Stimulated activated CD8-positive, alpha-beta memory T cell treated with anti-CD3 and anti-CD28 coated beads, Interleukin-4, amount 100 ng/mL, for 48 hours (primary cell): ENCODE measurements at places on chromosomes 16 and 17.

- no peak for DNase-seq
These were observed 10.9 kb upstream of the ANKFN1 start for GRCh38 chr17:56142325-56142724.

DNA sequence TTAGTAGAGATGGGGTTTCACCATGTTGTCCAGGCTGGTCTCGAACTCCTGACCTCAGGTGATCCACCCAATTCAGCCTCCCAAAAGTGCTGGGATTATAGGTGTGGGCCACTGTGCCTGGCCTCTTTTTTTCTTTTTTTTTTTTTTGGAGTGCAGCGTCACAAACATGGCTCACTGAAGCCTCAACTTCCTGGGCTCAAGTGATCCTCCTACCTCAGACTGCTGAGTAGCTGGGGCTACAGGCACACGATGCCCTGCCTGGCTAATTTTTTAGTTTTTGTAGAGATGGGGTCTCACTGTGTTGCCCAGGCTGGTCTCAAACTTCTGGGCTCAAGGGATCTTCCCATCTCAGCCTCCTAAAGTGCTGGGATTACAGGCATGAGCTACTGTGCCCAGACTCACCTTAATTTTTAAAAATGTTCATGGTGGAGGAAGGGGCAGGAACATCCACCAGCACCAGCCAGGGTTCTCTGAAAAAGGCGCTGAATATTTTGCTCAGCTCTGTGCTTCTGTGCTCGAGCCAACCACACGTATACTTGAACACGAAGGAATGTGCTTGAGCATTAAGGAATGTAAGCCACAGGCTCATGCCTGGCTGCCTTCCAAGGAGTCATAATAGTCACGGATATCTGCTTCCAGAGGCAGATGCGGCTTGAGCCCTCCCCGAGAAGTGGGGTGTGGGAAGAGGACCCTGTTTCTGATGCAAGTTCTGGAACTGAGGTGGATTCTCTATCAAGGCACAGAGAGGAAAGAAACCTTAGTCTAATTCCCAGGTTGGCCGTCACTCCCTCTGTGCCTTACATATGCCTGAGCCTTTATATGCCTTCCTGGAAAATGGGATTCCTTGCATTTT, 65.5 kb upstream of the CREBBP start:
- no peak for DNase-seq

GRCh38 chr17:19613979-19614378, 34.6 kb upstream of the ALDH3A2 start:
- DNase-seq, result no peak

DNA sequence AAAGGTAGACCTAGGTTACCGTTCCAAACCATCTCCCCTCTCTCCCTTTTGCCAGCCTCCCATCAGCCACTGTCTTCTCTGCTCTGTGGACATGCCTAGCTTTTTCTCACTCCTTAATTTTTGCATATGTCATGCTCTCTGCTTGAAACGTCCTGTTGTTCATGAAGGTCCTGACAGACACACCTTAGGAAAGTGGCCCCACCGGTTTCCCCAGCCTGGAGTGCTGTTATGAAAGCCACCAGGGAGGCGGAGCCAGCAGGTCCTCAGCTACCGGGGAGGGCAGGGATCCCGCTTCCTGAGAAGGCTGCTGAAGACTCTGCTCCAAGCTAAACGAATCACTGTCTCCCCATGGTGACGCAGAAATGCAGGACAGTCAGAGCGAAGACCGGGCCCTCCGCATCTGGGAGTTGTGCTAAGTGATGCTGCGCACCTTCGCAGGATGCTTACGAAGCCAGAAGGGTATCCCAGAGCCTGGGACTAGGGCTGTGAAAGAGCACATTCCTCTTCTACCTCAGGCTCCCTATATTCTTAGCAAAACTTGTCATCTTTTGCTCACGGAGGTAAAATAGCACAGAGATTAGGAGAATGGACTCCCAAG, 2.3 kb upstream of the SLC16A11 start:
- peak; percentile 62 for DNase-seq

DNA sequence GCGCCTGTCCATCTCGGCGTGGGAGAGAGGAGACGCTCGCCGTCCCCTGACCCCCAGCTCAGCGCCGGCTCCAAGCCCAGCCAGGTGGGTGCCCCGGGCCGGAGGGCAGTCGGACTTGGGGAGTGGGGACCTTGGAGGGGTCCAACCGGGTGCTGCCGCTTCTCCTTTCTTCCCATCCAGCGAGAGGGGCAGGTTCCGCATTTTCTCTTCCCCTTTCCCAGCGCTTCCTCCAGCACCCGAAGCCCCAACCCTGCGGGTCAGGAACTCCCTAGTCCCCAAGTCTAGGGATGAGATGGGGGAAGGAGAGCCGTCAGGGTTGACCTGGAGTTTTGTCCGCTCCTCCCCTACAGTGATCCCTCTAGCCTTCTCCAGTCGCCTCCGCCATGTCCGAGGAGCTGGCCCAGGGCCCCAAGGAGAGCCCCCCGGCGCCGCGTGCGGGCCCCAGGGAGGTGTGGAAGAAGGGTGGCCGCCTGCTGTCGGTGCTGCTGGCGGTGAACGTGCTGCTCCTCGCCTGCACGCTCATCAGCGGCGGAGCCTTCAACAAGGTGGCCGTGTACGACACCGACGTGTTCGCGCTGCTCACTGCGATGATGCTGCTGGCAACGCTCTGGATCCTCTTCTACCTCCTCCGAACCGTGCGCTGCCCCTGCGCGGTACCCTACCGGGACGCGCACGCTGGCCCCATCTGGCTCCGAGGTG, at the start of gene OTOP2:
OTOP2 (plus strand) TSS at position 24 of the 699 bp plus-strand sequence; CDS start at position 384, 360 bp downstream.
- DNase-seq, result no peak

DNA sequence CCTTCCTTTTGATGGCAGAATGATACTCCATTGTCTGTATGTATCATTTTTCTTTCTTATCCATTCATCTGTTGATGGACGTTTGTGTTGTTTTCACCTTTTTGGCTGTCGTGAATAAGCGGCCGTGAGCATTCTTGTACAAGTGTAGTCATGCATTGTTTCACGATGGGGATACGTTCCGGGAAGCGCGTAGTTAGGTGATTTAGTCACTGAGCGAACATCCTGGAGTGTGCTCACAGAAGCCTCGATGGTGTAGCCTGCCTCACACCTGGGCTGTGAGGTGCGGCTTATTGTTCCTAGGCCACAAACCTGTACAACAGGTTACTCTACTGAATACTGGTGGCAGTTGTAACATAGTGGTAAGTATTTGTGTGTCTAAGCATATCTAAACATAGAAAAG, 136.5 kb downstream of the CMIP start:
- no peak for DNase-seq

DNA sequence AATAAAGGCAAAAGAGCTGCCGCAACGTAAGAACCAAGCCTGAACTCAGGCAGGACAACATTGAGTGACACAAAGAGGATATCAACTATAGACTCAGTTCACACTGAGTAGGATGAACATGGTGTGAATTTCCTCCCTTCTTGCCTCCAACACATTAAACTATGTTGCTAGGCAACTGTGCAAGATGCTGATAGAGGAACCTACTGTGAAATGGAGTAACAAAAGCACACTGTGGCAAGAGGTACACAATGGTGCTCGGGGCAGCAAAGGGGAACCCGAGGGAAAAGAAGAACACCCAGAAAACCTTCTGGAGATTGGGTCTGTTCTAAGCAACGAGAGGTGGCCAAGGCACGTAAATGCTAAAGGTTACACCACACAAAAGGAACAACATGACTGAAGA, 34.1 kb downstream of the GRB2 start:
- DNase-seq, result no peak

GRCh38 chr16:19601083-19601976, 45.8 kb downstream of the VPS35L start:
- DNase-seq, result peak; percentile 26

DNA sequence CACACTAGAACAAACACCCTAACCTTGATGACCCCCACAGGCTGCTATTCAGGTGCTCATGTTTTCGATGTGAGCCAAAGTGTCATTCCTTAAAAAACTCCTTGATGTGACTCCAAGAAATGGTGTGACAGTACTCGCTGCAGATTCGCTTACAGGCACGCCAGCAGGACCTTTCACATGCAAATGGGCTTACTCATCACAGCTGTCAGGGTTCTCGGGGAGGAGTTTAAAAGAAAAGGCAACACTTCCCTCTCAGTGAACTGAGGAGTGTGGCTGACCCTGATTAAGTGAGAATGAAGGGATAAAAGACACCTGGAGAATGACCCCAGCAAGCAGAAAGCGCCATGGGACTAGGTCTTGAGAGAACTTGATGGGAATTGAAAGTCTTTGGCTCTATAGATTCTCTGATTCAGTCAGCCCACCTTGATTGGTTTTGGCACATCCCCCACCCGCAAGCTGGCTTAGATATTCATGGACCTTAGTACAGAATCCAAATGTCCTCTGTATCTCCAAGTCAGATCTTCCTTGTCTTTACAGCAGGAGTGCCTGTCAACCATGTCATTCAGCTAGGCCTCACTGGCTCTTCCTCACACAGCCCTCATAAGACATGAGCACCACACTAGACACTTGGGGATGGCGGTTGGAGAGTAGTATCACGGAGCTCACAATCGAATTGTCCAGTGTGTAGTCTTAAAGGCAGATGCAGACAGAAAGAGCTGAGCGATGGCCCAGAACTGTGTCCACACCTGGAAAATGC, 82.6 kb downstream of the HIC1 start:
- no peak for DNase-seq

DNA sequence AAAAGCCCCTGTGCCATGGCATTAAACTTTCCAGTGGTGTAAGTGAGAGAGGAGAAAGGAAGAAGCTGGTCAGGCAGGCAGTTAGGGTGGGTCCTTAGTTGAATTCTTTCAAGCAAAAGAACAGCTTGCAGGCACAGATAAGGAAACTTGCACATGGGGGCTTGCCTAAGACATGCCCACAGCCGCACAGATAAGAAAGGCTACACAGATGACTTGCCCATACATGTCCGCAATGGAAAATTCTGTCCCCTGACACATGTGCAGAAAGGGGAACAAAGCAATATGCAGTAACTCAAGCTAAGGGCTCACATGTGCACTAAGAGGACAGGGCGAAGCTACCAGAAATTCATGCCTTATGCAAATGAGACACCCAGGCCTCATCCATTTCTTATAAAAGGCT, 69.9 kb downstream of the GSG1L start:
- DNase-seq, result no peak

- no peak for DNase-seq
These were observed 28.0 kb downstream of the YWHAE start for GRCh38 chr17:1371893-1372590.

GRCh38 chr17:48555258-48556228, 10.6 kb upstream of the HOXB2 start:
- no peak for DNase-seq

- DNase-seq, result no peak
These were observed 181.1 kb downstream of the C16orf78 start for GRCh38 chr16:49554681-49555080.

GRCh38 chr16:17396762-17397498, 73.8 kb downstream of the XYLT1 start:
- no peak for DNase-seq
